Foreskin melanocyte (primary cell): ENCODE measurements at places on chromosomes 6 and 20.

- DNase-seq: no peak
Measured at GRCh38 chr6:159726255-159726917, 920 bp upstream of the WTAP start.

DNA sequence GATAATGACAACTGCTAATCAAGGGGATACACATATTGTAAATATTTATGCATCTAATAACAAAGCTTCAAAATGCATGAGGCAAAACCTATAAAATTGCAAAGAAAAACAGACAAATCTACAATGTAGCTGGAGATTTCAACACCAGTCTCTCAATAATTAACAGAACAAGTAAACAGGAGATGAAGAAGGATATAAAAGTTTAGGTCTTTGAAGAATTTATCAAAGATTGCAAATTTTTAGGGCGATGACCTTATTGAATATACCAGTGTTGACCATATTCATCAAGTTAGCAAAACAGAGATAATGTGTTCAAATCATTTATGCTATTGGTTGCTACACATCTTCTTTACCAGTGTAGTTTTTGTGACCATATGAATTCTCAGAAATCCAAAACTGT lies 237.8 kb upstream of the SGK1 start:
- no peak for DNase-seq

- no peak for DNase-seq
Measured at GRCh38 chr6:4125500-4125899, 9.9 kb downstream of the ECI2 start.

- no peak for DNase-seq
Measured at GRCh38 chr6:107620732-107621131, 130.8 kb downstream of the SOBP start.

- no peak for DNase-seq
Measured at GRCh38 chr20:16710781-16711180, 19.0 kb upstream of the SNRPB2 start.

DNA sequence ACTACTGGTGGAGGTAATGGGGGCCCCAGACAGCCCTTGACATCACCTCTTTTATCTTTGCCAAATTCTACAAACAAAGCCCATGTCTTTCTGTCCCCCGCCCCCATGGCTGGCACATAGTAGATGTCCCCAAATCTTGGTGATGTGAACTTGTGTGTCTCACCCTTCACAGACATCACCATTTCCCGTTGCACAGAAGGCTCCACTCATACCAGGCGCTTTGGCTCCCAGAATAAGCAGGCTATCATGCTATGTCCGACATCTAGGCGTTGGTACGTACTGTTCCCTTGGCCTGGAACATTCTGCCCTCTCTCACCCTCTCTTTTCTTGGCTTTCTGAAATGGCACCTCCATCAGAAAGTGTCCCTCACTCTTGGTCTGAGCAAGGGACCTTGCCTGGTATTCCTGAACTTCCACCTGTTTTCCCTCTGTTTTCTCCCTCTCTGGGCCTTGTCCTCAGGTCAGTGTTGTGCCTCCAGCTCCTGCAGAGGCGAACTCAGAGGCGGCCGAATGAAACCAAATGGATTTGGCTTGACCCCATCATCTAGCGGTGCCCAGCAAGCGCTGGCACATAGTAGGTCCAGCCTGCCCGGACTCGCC lies 968 bp upstream of the CCN5 start:
- DNase-seq: no peak

DNA sequence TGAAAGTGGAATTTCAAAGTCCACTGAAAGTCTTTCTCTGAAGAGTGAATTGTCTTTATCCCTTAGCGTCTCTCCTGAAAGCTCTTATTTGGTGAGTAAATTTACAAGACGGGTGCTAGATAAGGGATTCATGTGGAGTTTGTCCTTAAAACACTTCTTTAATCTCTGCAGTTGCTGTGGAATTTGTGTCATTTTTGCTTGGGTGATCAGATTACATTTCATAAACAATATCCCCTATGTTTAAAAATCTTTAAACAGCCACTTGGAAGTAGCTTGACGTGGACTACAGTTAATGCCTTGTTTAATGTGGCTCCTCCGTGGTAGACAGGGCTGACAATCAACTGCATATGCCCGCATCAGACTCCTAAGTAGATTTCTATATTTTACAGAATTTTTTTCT lies 175.4 kb upstream of the ZNF217 start:
- peak; percentile 74 for DNase-seq
